NCI-H1930 (cell line): ENCODE measurements at places on chromosomes 6 and 20.

GRCh38 chr6:140360651-140361050 is 986.2 kb upstream of the CITED2 start:
- no peak for DNase-seq

GRCh38 chr20:5402903-5403531 is 86.3 kb upstream of the PROKR2 start:
- no peak for DNase-seq

DNA sequence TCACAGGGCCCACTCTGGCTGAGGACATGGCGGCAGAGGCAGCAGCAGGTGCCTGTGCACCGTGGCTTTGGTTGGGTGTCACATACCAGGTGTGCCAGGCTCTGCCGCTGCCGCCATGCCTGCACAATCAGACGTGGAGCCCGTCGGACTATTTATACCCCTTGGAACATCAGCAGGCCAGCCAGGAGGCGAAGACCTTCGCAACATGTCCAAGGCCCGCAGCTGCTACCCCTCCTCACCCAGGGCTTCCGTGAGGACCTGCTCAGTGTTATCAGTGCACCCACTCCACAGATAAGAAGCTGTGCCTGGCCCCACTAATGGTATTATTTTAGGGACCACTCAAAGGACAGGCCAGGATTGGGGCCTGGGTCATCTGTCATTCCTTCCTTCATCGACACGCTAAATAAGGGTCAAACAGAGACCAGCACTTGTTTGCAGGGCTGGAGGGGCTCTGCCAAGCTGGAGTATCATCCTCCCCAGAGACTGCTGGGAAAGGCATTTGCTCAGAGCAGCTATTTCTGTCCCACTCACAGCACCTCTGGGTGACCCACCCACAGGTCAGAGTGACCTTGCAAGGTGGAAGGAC is 109.2 kb downstream of the BMP7 start:
- no peak for DNase-seq

DNA sequence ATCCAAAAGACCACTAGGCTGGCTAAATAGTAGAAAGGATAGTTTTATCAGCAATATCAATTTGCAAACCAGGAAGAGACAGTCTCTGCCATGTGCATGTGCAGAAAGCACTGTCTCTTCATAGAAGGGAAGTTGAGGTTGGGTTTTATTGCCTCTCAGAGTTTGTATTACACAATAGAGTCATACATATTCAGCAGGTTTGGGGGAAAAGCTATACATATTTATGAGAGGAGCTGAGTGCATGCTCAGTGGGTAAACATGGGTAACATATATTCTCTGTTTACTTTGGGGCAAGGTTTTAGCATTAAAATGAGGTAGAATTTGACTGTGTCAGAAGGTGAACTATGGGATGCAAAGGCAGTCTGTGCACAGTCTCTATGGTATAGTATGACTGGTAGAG is 14.9 kb downstream of the TMEM170B start:
- no peak for DNase-seq

GRCh38 chr6:7236306-7237209 is 76.4 kb downstream of the SSR1 start:
- DNase-seq = no peak

- no peak for DNase-seq
Measured at GRCh38 chr6:2741756-2742155, 9.0 kb downstream of the MYLK4 start.

DNA sequence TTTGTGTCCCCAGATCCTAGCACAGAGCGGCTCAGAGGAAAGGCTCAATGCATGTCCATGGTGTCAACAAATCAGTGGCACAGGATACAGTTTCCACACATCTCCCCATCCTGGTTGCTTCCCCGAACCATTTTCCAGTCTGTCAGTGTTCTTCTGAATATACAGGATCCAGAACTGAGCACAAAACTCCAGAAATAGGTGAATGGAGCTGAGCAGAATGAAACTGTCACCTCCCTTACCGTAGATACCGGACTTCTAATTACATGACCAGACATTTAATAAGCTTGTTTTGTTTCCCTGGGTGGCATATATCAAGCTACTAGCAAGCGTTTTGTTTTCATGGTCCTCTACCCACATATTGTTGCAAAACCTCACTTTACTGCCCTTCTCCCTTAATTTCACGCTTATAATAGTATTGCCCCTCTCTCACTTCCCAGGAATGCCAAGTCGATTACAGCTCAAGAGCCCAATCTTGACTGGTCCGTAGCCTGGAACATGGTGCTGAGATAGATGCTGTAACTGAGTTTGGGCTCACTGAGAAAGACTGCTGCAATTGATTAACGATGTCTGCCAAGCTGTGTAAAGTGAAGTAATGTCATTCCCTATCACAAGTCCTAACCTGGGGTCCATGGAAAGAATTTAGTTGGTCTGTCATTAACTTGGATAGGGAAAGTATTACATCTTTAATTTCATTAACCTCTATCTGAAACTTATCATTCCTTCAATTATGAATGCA is 12.0 kb upstream of the SCRT2 start:
- no peak for DNase-seq

DNA sequence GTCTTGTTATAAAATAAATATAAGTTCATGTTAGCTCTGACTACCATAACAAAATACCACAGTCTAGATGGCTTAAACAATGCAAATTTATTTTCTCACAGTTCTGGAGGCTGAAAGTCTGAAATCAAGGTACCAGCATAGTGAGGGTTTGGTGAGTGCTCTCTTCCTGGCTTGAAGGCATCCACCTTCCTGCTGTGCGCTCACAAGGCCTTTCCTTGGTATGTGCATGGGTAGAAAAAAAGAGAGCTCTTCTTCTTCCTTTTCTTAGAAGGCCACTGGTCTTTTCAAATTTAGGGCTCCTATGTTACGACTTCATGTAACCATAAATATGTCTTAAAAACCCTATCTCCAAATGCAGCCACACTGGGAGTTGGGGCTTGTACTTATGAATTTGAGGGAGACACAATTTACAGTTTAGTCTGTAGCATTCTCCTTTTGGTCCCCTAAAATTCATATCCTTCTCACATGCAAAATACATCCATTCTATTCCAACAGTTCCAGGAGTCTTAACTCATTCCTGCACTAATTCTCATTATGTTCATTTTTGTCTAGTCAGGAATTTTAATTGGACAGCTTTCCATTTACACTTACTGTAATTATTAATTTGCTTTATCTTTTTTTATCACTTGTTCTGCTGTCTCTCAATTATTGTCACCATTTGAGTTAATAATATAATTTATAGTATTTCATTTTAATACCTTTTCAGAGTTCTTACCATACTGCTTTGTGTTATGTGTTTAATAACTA is 381.9 kb upstream of the EPHA7 start:
- no peak for DNase-seq

- no peak for DNase-seq
Measured at GRCh38 chr6:43873806-43874714, 104.0 kb downstream of the VEGFA start.

DNA sequence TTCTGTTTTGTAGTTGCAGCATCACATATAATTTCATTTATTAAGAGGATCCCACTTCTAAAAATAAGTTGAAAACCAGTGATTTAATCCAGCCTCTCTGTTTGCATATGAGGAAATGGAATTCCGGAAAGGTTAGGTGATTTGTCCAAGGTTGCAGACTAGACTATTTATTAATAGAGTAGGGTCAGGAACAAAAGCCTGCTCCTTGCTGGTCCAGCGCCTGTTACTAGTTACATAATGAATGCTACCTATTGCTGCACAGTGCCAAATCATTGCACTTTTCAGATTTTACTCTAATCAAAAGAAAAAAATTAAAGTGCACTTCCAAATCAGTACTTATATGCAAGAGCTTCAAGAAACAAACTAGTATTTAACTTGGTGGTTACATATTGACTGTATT is 238.6 kb downstream of the ESR1 start:
- DNase-seq = no peak

DNA sequence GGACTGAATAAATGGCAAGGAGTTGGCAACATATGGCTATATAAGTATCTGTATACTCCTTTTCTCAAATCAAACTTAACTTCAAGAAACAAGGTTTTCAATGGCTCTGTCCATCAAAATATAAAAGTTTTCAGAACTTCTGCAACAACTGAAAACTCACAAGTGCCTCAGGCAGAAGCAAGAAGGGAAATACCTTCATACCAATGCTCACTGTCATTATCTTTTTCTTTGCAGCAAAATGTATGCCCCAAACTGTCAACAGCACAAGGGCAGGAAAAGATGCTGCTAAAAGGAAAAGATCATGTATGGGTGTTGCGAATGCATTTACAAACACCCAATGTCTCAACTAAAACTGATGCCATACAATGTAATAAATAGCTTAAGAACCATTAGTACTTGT is 45.9 kb downstream of the PTPRK start:
- DNase-seq = no peak

DNA sequence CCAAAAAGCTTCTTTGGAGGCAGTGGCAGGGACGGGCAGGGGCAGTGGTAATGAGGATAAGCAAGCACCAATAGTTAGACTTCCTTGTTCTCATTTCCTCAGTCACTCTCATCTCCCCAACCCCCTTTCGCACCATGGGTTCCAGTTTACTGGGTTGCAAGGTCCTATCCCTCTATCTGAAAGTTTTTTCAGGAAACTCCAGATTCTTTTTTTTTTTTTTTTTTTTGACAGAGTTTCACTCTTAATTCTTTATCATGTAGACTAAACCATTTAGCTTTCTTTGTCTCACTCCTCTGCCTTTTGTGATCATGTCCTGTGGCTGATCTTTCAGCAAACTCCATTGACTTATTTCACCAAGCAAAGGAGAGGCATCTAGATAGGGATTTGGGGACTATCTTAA is 51.4 kb upstream of the GMDS start:
- DNase-seq = no peak

GRCh38 chr6:18990059-18990978 is 603.2 kb downstream of the RNF144B start:
- DNase-seq = no peak

DNA sequence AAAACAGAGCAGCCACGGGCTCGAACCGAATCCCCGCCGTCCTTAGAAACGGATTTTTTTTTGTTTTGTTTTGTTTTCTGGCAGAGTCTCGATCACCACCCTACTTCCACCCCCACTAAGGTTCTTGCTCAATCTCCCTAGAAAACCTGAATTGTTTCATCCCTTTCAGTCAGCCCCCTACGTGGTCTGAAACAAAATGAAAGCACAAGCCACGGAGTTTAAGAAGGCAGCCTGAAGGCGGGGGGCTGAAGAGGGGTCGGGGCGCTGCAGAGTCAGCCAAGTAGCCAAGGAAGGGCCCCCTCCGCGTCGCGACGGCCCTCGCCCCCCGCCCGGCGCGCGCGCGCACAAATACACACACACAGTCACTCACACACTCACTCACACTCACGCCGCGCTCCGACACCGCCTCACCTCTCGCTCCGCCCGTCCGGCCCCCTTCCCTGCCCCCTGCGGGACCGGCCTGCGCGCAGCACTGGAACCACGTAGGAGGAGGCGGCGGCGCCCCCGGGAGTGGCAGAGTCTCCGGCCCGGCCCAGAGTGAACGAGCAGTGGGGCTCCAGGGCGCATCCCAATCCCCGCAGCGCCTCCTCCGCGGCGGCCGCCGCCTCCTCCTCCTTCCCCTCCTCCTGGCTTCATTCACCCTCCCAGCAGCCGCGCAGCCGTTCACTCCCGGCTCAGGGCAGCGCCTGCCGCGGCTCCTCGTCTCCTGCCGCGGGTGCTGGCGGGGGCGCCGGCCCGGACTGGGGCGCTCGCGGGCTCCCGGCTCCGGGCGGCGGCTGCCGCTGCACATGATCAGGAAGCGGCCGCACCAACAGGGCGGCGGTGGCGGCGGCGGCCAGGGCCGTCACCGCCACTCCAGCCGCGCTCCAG is 1.4 kb downstream of the ATXN1 start:
- DNase-seq = peak; percentile 66

- DNase-seq = no peak
Measured at GRCh38 chr6:139475646-139476045, 101.2 kb upstream of the CITED2 start.

GRCh38 chr20:40922865-40923264 is 105.8 kb upstream of the TOP1 start:
- DNase-seq = no peak

- no peak for DNase-seq
Measured at GRCh38 chr20:22058746-22059145, 353.3 kb downstream of the PAX1 start.

- DNase-seq = no peak
Measured at GRCh38 chr20:36241678-36242077, 5.4 kb downstream of the AAR2 start.

- DNase-seq = no peak
Measured at GRCh38 chr6:56714982-56715456, 72.3 kb upstream of the DST start.

DNA sequence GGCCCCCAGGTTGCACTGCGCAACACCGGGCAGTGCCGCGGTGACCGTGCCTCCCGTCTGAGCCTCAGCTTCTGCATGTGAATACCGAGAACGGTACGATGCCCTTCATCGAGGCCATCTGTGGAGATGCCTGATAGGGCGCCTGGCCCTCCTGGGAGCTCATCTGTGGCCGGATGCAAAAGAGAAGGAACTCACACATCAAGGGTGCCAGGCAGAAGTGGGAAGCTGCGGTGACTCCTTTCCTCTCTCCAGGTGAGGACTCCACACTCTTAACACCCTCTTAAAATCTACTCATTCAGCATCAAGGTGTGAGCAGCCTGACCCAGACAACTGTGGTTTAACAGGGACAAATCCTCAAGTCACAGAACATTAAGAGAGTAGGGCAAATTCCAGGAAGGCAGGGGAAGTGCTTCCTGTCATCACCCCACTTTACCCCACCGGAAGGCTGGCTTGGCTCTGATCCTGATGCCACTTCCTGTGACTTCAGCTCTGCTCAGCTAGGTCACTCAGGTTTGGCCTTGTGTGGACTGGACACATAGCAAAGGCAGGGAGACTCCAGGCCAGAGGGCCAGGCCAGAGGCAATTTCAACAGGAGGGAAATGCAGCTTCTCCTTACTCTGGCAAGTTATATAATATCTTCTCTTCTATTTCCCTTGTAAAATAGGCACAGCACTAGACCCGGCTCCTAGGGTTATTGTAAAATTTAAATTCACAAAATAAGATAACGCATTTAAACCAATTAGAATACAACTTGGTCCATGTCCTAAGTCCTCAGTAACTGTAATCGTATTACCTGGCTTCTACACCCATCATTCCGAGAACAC is 69.4 kb downstream of the CPNE5 start:
- DNase-seq = no peak

GRCh38 chr20:11012975-11013374 is 339.2 kb upstream of the JAG1 start:
- no peak for DNase-seq

DNA sequence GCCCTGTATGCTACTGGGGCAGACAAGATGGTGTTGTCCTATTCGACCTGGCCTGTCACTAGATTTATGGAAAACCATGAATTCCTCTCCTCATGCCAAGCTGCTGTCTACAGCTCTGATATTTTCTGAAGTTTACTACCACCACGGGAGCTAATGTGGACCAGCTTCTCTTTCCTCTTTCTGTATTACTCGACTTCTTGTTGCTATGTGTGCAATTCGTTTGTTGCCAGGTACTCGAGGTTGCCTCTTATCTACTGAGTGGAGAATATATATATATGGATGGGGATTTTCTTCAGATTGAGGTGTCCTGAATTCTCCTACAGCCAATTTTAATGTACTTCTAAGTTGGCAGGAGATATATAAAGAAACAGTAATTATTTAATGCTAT is 34.7 kb downstream of the MAN1A1 start:
- DNase-seq = no peak
